Activated CD8-positive, alpha-beta T cell treated with anti-CD3 and anti-CD28 coated beads for 36 hours (primary cell): ENCODE measurements at places on chromosomes 1 and 21. TPM values are rescaled to one million over a fixed set of nuclear protein-coding genes. Genes with fewer than 3 reads are reported as not detected.
A peak's percentile ranks its signal among the peaks of the same experiment; 100 is the strongest.

The GBP6 gene
- 0.61 TPM for total RNA-seq

The MX2 gene
- total RNA-seq, result 10.3 TPM

DNA sequence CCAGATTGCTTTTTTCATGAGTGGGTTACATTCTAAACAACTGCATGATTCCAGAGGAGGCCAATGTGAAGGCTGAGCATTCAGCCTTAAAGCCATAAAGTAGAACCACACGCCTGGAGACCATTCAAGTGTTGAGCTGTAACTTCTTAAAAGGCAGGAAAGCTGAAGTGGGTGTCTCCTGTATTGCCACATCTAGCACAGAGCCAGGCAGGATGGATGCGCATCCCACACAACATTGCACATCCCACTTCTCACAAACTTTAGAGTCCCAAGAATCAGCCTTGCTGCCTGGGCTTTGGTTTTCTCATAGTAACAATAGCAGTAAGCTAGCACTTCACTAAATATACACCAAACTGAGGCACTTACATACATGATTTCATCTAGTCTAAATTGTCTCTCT, 151.7 kb downstream of the DAB1 start:
- no peak for DNase-seq

GRCh38 chr1:246875041-246876026, 56.4 kb downstream of the AHCTF1 start:
- peak; percentile 27 for DNase-seq

GRCh38 chr1:156126043-156126629, 11.6 kb downstream of the LMNA start:
- peak; percentile 78 for DNase-seq

DNA sequence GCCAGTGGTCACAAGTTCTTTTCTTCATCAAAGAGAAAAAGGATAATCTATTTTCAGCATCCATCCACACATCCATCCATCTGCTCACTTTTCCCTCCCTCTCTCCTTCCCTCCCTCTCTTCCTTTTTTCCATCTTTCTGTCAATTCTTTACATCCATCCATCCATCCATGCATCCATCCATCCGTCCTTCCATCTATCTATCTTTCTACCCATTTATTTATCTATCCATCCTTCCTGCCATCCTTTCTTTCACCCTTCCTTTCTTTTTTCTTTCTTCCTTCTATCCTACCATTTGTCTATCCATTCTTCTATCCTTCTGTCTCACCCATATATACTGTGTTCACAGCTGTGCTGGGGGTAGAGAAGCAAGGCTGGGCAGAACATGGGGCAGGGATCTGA, 212.4 kb upstream of the GALNT2 start:
- no peak for DNase-seq

DNA sequence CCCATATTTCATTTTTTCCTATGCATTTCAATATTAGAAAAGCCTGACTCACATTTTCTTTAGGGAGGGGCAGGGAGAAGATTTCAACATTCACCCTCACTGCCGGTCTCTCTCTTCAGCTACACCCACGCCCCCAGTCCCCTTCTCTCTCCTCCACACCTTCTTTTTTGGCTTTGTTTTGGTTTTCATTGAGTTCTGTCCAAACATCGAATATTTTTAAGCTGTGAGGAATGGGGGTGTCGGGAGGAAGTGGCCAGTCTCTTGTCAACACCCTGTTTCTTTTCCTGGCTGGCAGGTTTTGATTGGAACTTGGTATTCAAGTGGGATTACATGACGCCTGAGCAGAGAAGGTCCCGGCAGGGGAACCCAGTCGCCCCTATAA, 177.3 kb downstream of the PGBD5 start:
- DNase-seq, result no peak

DNA sequence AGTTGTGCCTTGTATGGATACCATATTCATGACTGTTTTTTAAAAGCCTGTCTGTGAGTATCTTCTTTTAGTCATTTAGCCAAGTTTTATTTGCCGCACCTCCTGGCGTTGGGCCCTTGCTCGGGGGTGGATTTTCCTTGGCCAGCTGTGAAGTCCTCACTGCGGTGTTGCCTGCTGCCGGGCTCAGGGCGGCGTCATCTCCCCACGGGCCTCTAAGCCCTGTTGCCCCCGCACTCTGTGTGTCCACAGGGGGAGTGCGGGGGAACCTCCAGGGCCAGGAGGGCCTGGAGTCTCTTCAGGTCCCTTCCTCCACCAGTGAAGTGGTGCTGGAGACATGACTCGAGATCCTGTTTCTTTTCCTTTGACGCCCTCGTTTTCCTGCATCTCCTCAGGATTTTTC, 65.8 kb upstream of the DIP2A start:
- DNase-seq, result no peak
